ENCODE measurements at places on chromosomes 2 and 18.

- peak; percentile 100 for DNase-seq
Observed at GRCh38 chr2:44168681-44169154, at the start of gene PPM1B. TSS of gene PPM1B (plus strand) at chr2:44168875. CDS start at chr2:44201200, 32,325 bp downstream.

DNA sequence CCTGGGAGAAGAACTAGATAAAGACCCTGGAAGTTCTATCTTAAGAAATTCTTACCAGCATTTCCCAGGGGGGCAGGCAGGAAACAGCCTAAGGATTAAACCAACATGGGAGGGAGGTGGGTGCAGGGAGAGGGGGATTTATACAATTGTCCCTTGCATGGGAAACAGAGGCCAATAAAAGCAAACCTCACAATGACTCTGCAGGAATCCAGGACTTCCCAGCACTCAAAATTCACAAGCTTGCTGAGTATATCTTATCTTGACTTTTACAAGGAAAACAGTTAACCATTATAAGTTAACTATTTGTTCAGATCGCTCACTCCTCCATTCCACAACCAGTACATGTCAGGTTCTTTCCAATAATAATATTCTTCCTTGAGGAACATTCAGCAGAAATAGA is 241.3 kb downstream of the MREG start:
- DNase-seq, result no peak

DNA sequence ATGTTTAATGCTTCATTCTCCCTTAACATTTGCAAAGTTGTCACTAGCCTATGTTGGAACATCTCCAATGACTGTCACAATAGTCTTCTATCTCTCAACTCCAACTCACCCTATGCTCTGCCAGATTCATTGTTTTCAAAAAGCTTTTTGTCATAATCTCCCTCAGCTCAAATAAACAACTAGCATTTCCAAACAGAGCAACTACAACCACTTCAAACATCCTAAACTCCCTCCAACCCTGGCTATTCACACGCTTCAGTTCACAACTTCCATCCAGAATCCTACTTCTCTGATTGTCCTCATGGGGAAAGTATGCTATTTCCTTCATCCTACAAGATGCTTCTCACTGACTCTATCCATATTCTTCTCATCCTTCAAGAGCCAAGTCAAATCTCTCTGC is 139.2 kb upstream of the VRK2 start:
- DNase-seq, result no peak

DNA sequence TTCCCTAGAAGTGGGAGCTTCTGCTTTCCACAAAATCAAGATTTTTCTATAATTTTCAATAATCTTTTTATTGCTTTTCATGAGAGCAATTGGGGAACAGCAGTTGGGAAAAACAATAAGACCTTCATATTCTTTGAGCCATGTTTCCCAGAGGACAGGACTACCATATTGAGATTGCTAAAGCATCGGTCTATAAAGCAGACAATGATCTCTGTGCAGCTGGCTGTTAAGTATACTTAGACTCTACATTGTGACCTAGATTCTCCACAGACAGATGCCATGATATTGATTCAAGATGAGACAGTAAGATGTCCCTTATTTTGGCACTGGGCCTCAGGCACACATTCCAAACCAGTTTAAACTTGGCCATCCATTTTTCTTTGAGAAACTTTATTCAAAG is 1178.7 kb downstream of the SUCLG1 start:
- no peak for DNase-seq

DNA sequence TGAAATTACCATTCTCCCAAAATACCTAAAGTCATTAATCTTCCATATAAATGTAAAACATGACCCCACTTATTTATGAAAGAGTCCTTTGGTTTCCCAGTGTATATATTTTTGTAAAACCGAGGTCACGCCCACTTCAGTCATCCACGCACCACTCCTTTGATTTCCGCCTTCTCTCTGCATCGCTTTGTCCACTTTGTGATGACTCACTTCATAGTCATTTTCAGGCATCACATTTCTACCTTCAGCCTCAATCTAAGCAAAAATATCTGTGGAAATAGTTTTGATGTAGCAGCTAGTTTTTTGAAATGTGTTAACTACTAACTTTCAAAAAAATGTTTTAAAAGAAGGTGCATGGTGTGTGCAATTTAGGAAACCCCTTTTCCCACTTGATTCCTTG is 793.5 kb upstream of the SOX11 start:
- no peak for DNase-seq

DNA sequence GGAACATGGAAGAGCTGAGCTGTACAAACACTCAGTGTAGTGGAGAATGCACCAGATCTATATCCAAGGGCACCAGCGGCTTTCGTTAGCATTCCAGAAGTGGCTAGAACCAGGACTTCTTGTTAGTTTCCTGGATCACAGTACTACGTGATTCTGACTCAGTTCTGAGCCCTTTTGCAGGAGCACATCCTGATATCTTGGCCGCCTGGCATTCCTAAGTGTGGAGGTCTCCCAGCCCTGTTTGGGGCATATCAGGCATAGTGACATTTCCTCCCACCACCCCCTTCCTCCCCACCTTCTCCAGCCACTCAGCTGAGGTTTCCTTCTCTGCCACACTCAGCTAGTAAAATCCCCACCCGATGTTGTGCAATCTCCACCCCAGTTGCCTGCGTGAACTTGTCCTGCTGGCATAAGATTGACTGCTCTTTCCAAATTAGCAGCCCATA is 63.4 kb downstream of the BMP10 start:
- no peak for DNase-seq

- DNase-seq, result no peak
Observed at GRCh38 chr2:27583390-27583915, 611 bp downstream of the ZNF512 start.

GRCh38 chr18:14924226-14924625 is 176.3 kb downstream of the ANKRD30B start:
- no peak for DNase-seq

- DNase-seq, result no peak
Observed at GRCh38 chr2:133802409-133803039, 234.3 kb upstream of the NCKAP5 start.

DNA sequence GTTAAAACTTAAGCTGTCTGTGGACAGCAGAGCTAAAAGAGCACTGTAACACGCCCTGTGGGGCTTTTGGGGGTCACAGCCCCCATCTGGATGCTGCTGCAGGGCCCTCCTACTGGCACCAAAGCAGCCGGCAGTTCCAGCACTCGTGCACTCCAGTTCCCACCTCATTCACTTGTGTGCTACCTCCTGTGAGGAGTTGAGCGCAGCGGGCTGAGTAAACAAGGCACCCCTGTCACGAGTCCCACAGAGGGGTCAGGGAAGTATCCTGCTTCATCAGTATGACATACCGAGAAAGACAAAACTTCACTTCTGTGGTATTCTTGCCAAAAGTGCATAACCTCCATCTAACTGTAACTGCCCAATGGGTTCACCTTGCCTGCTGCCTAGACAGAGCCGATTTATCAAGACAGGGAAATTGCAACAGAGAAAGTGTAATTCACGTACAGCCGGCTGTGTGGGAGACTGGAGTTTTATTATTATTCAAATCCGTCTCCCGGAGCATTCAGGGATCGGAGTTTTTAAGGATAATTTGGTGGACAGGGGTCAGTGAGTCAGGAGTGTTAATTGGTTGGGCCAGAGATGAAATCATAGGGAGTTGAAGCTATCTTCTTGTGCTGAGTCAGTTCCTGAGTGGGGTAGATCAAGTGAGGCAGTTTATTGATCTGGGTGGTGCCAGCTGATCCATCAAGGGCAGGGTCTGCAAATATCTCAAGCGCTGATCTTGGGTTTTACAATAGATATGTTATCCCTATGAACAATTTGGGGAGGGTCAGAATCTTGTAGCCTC is 41.6 kb downstream of the TMEM17 start:
- no peak for DNase-seq

DNA sequence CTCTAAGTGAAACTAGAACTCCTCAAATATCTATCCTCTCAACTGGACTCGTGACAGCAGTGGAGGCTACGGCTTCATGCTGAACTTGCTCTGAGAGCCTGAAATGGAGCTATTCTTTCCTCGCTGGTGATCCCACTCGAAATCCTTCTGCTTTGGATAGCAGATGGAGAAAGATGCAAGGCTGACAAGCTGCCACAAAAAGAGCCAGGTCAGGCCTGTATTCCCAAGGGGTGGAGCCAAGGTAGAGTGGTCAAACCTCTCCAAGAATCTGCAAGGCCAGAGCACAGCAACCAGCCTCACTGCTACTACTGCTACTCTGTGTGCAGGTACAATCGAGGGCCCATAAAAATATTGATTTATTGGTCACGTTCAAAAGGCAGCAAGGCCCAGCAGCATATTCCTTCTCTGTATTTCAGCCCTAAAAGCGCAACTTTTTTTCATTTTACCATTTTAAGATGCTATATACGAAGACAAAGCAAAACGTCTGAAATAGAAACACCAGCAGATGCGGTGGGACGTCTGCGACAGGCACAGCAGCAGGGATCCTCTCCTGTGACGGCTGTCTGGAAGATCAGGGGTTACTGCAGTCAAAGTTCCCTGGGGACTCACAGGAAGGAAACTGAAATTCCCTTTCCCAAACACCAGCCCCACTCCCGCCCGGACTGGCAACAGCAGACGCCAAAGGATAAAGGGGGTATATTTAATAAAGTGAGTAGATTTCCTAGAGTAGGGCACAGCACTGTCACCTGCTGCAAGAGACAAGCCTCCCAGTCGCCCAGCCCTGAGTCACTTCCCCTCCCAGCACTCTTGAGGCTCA is 2.4 kb downstream of the SPRED2 start:
- no peak for DNase-seq

DNA sequence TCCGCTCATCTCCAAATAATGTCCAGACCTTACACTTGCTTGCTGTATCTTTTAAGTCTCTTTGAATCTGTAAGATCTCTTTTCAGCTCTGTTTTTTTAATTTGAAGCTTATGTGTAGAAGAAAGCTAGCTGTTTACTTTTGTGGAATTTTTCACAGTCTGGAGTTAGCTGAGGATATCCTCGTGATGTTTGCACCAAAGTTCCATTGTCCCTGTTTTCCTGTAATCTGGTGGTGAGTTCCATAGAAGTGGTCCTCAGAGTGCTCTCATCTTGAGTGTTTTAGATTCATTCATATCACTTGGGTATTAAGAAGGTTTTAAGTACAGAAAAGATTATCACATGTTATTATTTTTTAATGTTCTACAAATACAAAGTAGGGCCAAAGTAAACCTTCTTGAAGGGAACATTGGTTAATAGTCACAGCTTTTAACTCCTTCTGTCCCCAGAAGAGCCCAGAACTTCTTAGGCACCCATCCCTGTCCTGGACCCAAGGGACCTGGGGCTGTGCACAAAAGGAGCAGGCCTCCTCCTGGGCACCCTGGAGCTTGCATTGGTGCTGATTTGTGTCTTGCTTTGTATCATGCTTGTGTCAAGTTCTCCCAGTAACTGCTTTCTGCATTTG is 15.0 kb downstream of the MLPH start:
- DNase-seq, result no peak

GRCh38 chr2:165905269-165905668 is 48.3 kb downstream of the TTC21B start:
- no peak for DNase-seq

GRCh38 chr18:31230495-31230894 is 67.8 kb upstream of the DSC1 start:
- no peak for DNase-seq

GRCh38 chr2:144509879-144510221 is 10.1 kb downstream of the ZEB2 start:
- no peak for DNase-seq

DNA sequence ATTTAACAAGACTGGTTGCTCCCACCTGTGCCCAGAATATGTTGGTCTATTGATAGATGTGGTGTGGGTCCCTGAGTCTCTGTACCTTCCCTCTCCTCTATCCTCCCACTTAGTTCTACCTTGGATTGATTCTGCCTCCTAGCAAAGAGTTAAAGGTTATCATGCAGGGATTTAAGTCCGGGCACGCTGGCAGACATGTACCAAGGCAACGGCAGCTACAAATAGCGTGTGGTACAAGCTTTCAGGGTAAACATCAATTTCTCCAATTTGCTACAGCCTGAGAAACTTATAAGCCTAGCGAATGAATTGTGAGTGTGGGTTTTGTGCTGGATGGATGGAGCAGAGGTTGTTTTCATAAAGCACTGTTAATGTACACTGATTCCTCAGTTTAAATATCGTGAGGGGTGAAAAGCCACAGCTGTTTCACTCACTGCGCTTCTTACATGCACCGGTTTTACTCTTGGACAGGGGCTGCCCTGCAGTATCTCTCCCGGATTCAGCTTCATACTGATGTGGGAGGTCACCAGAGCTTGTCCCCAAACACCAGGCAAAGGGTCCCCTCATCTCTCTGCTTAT is 289.8 kb downstream of the ICOS start:
- DNase-seq, result no peak

Data from CD4-positive, alpha-beta T cell treated with Interleukin-6 for 4 hours (primary cell).